ENCODE measurements at places on chromosomes 12 and 14. TPM values are rescaled to one million over a fixed set of nuclear protein-coding genes. Genes with fewer than 3 reads are reported as not detected.
A peak's percentile ranks its signal among the peaks of the same experiment; 100 is the strongest.

DNA sequence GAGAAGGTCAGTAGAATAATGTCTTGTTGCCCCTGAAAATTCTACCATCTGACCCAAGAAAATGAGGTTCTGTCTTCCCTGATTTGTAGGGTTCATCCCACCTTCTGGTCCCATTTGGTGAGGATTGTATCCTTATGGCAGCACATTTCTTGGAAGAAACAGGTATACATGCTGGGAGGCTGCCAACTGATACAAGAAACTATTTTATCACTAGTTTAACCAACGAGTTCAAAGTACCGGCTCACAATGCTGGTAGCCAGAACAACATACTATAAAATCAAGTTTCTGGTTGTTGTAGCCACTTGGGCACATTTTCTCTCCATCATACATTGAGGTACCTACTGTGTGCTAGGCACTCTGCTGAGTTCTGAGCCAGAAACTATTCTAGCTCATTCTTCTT, 7.1 kb upstream of the KCNH3 start:
- DNase-seq, result no peak

GRCh38 chr14:89268514-89268913, 148.5 kb downstream of the FOXN3 start:
- DNase-seq, result no peak

GRCh38 chr12:43309959-43310358, 242.0 kb downstream of the ADAMTS20 start:
- DNase-seq, result no peak

DNA sequence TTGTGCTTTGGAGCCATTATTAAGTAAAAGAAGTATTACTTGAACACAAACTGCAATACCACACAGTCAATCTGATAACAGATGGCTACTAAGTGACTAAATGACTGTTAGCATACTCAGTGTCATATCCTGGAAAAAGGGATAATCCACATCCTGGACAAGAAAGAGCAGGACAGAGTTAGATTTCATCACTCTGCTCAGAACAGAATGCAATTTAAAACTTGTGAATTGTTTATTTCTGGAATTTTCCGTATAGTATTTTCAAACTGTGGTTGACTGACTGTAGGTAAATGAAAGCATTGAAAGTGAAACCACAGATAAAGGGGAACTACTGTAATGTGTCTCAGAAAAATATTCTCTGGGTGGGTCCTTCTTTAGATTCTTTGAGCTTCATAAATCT, 458.8 kb downstream of the TMEM117 start:
- no peak for DNase-seq

DNA sequence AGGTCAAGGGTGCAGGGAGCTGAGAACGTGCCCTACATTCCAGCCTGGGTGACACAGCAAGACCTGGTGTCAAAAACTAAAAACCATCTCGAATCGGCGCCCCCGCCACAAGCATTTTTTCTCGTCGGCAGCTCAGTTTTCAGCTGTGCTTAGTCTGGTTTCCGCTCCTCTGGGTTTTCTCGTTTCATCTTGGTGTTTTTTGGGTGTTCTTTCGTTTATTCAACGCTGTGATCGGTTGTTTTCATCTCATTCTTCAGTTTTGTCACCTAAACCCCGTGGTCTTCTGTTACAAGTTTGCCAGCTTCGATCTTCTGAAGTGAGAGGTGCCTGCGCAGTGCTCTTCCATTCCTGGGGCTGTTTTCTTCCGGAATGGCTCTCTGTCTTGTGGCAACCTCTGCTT, 41.4 kb downstream of the NOC4L start:
- DNase-seq, result no peak

DNA sequence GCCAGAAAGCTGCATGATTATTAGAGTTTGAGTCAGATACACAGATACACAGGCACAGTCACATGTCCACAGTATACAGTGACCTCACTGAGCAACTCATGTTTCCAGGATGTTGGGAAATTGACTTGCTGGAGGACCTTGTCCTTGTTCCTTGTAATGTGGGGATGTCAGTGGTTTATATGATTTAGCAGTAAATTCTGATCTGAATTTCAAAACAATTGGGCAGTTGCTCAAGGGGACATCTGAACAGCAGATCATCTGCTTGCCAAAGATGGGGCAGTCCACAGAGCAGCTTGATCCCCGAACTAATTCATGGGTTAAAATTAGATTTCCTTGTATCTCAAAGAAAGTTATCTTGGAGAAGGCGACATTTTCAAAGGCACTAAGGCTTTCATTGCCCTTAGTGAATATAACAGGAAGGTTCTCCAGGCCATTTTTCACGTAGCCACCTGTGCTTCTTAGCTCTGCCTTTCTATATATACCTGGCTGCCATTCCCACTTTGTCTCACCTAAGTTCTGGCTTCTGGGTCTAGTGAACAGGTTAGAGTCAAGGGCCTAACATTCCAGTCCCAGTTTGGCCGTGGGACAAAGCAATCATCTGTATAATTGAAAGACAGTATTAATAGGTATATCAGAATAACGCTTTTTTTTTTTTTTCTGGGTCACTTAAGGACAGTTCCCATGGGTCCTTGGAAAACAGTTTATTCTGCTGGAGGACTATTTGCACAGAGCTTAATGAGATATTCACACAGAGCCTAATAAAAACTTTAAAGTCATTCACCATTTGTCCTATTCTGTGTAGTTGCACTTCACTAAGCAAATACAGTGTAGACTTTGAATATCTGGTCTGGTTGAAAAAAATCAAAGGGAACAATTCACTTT, 64.9 kb upstream of the STRN3 start:
- DNase-seq, result no peak

- peak; percentile 20 for DNase-seq
Observed at GRCh38 chr12:103884316-103884715, 43.3 kb upstream of the NT5DC3 start.

GRCh38 chr12:13740149-13740545, 241.3 kb downstream of the GRIN2B start:
- DNase-seq, result no peak

DNA sequence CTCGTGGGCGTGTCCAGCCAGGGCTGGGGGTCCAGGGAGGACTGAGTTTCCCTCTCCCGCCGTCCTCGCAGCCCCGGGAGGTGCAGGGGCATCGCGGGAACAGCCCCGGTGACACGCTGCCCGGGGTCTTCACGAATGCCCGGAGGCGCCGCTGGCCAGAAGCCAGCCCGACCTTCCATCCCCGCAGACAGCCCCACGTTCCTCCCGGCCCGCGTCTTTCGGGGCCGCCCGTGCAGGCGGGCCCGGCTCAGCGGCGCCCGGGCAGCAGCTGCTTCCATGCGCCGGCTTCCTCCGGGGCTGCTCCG, 827 bp upstream of the TEDC1 start:
- DNase-seq, result no peak

- DNase-seq, result no peak
Observed at GRCh38 chr14:53840444-53840843, 116.2 kb downstream of the BMP4 start.

GRCh38 chr12:77406219-77406905, 341.0 kb upstream of the E2F7 start:
- DNase-seq, result no peak

DNA sequence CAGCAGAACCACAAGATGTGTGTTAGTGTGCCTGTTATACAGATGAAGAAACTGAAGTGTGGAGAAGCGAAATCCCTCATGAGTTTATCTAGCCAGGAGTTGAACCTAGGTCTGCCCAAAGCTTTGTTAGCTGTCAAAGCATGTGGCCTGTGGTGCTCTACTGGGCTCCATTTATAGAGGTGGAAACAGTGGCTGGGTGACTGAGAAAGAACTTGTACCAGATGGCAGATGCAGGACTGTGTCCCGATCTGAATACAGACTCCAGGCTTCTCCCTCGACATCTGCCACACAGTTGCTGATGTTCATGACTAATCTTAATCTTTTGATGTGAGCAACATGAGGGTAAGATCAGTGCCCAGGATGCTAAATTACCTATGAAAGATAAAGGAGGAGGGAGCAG, 89.1 kb downstream of the C12orf75 start:
- DNase-seq, result no peak

- DNase-seq, result no peak
Observed at GRCh38 chr14:43595096-43595772, 911.8 kb downstream of the FSCB start.

DNA sequence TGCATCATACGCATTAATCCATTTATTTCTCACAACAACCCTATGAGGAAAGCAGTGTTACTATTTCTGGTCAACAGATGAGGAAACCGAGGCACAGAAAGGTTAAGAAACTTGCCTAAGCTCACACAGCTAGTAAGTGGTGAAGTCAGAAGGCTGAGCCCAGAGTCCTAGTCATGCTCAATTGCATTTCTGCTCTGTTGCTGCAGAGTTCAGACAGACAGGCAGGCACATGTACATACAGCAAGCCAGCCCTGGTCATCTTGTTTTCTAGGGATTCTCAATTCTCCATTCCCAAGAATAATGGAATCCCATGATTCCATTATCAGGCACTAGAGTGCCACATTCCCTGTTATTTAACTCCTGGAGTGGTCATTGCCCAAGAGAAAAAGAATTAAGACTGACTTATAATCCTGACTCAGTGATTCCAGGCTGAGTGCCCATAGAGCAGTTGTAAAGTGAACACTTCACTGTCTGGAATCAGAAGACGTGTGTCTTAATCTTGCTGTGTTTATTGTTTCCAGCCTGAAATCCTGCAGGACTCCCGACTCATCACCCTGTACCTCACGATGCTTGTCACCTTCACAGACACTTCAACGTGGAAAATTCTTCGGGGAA, 10.7 kb downstream of the UBE3B start:
- no peak for DNase-seq

GRCh38 chr12:131943876-131944275, 5.9 kb upstream of the EP400 start:
- DNase-seq, result no peak

DNA sequence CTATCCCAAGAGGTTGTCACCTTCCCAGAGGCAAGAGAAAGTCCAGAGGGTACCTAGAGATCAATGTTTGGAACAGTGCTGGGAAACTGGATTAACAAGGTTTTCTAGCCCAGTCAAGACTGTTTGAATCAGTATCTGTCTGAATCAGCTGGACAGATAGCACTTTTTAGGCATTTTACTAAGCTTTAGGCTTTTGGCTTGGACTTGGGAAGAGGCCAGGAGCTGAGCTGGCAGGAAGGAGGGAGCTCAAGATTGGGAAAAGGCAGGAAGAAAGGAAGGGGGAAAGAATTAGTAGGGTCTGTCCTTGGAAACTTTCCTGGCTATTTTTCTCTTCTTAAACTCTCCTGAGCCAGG, 8.3 kb downstream of the IKZF4 start:
- DNase-seq, result peak; percentile 76

GRCh38 chr12:98483621-98484503, 31.5 kb upstream of the TMPO start:
- no peak for DNase-seq

DNA sequence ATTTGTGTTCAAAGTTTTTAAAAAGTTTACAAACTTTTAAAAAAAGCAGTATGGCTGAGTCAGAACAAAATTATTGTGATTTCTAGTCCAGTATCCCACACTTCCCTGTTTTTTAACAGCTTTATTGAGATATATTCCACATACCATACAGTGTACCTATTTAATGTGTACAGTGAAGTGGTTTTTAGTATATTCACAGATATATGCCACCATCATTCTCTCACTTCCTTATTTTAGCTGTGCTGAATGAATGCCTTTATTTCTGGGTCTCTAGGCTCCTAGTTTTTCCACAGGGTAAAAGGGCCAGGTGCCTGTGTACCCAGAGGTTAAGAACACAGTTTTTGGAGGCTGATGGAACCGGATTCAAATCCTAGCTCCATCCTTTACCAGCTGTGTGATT, 58.9 kb upstream of the SRSF5 start:
- DNase-seq, result no peak

- no peak for DNase-seq
Observed at GRCh38 chr12:28027947-28028724, 55.6 kb upstream of the PTHLH start.

DNA sequence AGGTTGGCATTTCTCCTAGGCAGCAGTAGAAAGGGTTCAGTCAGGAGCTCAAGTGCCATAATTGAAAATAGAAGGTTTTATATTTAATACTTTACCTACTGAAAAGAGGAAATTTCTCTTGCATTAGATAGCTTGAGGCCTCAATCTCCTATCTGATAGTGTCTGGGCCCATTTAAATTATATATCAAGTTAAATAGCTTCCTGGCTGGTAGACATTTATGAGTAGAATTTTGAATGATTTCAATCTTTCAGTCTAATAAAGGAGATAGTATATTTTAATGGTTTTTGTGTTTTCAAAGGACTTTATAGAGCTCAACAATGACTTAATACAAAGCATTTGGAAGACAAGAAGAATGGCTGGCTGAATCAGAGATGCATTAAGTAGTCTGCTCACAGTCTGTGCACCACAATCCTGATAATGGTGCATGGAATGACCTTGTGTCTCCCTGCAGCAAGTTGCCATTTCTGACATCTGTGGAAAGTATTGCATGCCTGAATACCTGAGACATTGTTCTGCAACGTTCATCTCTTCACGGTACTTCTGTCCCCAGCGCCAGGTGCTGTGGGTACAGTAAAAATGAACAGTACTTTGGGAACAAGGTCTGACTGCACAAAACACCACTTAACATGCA, 974.1 kb downstream of the TMTC2 start:
- DNase-seq, result no peak

- DNase-seq, result peak; percentile 43
Observed at GRCh38 chr12:79547044-79547734, 143.6 kb downstream of the PAWR start.

DNA sequence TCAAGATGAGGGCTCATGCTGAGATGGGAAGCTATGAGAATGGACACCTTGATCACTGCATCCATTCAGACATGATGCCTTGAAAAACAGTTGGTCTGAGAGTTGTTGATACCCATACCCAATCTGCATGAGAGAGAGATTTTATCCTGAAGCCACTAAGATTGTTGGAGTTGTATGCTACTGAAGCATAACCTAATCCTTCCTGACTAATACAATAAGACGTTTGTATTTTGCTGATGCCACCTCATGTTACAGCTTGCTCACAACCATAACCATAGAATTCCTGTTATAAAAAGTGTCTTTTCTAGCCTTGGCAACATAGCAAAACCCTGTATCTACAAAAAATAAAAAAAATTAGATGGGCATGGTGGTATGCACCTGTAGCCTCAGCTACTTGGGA, 12.7 kb upstream of the SERPINA1 start:
- no peak for DNase-seq

- DNase-seq, result peak; percentile 56
Observed at GRCh38 chr14:61103541-61104339, 122.7 kb downstream of the SLC38A6 start.

The HOXC12 gene
- not detected for total RNA-seq

The IGF1 gene
- total RNA-seq, result 9.5 TPM

The ZFHX2 gene
- 4.5 TPM for total RNA-seq

The PRR4 gene
- total RNA-seq, result 7.3 TPM

The RNASE3 gene
- total RNA-seq, result not detected

The HVCN1 gene
- 9.2 TPM for total RNA-seq

The DYRK2 gene
- 34.9 TPM for total RNA-seq

The FAR2 gene
- 14.4 TPM for total RNA-seq

The GDF11 gene
- total RNA-seq, result 8.3 TPM

The MAP1LC3B2 gene
- total RNA-seq, result 2.0 TPM

The NR4A1 gene
- total RNA-seq, result 77.9 TPM

The LAG3 gene
- 0.82 TPM for total RNA-seq
